SHP77 treated with DMSO at 0.1 percent for 48 hours (cell line): ENCODE measurements at places on chromosomes 4 and X.

DNA sequence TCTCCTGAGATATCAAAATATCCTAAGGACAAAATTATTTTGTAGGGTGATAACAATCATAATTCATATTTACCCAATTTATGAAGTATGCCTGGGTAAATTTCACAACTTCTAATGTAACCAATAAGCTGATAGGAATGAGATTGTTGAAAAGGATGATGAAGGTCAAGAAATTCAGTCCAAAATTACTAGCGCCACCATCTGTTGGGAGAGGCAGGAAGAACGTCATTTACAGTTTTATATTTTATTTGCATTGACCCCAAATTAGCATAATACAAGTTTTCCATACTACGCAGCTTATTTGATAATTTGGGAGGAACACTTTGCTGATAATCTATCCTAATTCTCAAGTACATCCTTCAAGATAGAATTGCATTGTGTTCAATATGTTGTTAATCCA, 78.7 kb downstream of the ATP8A1 start:
- no peak for DNase-seq

DNA sequence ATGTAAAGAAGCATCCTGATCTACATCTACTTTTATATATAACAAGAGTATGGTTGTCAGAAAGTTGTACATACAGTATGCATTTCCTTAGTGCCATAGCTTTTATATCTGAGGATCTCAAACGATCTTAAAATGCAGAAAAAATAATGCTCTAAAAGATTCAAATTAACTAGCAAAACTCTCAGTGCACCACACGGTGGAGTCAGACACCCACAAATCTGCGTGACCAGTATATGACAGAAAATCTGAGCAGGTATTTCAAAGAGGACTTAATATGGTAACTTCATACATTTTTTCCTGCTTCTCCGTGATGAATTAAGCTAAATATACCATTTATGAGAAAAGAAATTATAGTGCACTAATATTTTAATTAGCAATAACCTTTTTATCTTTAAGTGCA, 803.0 kb downstream of the DMD start:
- DNase-seq, result no peak

GRCh38 chr4:173282626-173283025, 51.5 kb downstream of the HMGB2 start:
- no peak for DNase-seq

- DNase-seq, result no peak
These were observed 487.1 kb downstream of the STPG2 start for GRCh38 chr4:97656044-97656720.

- DNase-seq, result no peak
These were observed 146.2 kb upstream of the BCOR start for GRCh38 chrX:40243755-40244515.

- DNase-seq, result no peak
These were observed 307.1 kb upstream of the CPXCR1 start for GRCh38 chrX:88439935-88440334.

- DNase-seq, result no peak
These were observed 116.5 kb downstream of the MAML3 start for GRCh38 chr4:140037353-140038030.

GRCh38 chr4:105194328-105195231, 47.9 kb downstream of the TET2 start:
- DNase-seq, result no peak

- no peak for DNase-seq
These were observed 6.9 kb downstream of the CTBP1 start for GRCh38 chr4:1241936-1242505.

- DNase-seq, result no peak
These were observed 168.1 kb downstream of the VSIG4 start for GRCh38 chrX:65871671-65872311.
